ENCODE measurements at places on chromosomes 3 and 15.

DNA sequence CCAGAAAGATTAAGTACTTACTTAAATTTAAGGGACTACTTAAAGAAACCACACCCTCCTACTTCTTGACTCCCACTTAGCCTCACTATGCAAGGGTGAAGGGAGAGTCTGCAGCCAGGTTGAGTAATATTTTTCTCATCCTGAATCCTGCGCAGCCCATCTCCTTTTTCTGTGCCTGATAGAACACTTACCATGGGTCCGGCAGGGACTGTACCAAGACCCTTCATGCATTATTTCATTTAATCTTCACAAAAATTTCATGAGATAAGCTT lies 562.6 kb upstream of the CFAP20DC start:
- DNase-seq, result no peak

DNA sequence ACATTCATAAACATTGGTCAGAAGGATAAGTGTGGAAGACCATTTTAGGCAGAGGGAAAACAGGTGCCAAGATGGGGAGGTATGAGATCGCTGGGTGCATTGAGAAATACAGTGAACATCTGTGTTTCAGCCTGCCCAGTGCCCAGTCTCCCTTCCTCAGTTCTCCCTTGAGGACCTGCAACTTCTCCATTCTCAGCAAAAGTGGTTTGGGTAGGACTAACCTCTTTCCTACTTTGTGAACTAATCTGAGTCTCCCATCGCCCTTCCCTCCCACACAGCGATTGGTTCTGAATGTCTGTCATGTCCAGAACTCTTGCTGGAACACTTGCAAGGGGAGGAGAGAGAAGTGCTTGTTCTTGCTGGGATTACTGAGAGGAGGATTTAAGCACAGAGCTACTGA lies 10.9 kb upstream of the CCNL1 start:
- no peak for DNase-seq

GRCh38 chr3:141942006-141942405 lies 65.6 kb downstream of the ATP1B3 start:
- no peak for DNase-seq

- no peak for DNase-seq
Measured at GRCh38 chr3:197545101-197545500, 10.7 kb downstream of the BDH1 start.

- no peak for DNase-seq
Measured at GRCh38 chr3:144900366-144900765, 928.7 kb downstream of the DIPK2A start.

DNA sequence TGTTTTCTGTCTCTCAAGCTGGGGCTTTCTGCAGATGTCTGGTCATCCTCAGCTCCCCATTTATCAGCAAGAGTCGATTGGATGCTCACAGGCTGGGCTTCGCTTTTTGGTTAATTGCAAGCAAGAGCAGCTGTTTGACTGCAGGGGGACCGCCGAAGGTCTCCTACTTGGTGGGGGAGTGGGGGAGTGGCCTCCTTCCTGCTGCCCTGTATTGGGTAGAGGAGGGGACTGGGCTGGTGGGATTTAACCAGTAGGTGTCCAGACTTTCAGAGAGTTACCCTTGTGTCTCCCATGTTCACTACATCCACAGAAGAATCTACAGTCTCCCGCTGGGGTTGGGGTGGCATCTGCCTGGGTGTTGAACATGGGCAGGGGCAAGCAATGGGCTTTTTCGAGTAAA lies 78.7 kb downstream of the PLXNA1 start:
- no peak for DNase-seq

All from urothelium cell line (cell line).